ENCODE measurements at places on chromosomes 12 and 14.

- peak; percentile 61 for DNase-seq
Measured at GRCh38 chr14:75518625-75519024, 3.6 kb upstream of the BATF start.

- DNase-seq: no peak
Measured at GRCh38 chr12:80161612-80162011, 62.3 kb downstream of the OTOGL start.

- DNase-seq: no peak
Measured at GRCh38 chr14:97878727-97879126, 1081.5 kb downstream of the VRK1 start.

GRCh38 chr14:74133833-74134481 is 49.2 kb downstream of the LIN52 start:
- DNase-seq: no peak

DNA sequence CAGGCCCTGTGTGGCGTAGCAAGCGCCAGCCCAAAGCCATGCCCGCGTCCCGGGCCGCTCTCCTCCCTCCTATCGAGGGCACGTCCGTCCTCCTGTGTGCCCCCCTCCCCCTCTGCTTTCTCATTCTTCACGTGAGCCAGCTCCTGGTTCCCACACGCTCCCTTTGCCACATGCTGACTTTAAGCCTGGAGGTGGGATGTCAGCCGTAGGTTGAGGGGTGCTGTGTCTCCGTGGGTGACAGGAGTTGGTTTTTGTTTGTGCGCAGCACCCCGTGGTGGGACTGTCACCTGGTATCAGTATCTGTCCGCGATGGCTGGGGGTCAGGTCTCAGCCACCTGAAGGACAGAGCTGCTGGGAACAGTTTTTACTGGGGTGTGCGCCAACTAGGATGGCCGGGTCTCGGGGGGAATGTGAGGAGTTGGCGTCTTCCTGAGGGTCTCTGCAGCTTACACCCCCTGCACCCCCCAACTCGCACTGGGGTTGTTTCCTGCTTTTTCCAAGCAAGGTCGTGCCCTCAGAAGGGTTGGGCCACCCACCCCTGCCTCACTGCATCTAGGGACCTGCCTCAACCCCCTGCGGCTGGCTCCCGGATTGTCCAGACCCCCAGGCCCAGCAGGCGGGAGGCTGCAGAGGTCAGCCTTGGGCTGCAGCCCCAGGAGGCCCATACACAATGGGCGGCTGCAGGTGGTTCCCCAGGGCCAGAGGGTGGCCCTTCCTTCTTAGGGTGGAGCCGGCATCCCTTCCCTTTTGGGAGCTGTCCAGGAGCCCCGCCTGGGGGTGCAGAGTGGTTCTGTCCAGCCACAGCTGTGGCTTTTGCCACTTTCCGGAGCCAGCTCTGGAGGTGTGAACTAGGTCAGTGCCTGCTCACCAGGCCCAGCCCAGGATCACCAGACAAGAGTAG is 7.3 kb downstream of the ULK1 start:
- DNase-seq: no peak

DNA sequence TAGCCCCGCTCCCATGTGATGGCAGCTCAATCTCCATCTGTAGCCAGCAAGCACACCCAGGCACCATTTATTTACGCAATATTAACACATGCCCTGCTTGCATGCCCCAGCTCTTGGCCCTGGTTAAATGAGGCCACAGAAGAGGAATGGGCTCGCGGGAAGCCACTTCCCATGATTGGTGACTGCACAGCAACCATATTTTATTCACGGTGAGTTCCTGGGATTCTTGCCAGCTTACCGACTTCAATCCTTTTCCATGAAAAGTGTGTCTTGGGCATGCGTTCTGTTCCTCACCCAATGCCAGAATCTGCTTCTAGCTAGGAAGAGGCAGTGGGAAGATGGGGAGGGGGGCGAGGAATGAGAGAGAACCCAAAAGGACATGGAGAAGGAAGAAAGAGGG is 54.7 kb downstream of the PITPNM2 start:
- no peak for DNase-seq

DNA sequence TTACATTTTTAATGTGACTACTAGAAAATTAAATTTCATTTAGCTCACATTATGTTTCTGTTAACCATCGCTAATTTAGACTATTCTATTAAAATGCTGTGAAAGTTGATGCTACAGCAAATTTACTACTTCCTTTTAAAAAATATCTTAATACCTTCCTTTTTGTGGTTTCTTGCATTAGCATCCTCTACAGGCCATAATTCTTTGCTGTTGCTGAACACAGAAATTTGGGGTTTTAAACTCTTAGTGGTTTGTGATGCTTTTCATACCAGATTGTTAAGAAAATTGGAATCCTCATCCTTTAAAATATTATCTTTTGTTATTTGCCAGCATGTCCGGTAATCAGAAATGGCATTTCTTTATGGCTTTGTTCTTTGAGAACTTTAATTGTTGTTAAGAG is 18.1 kb downstream of the WNK1 start:
- DNase-seq: no peak
